Fibroblast of skin of abdomen (primary cell): ENCODE measurements at places on chromosomes 7 and 10.

GRCh38 chr7:94429153-94429552 is 34.5 kb downstream of the COL1A2 start:
- peak; percentile 12 for DNase-seq

- DNase-seq: no peak
Observed at GRCh38 chr7:16393862-16394422, 27.4 kb downstream of the CRPPA start.

DNA sequence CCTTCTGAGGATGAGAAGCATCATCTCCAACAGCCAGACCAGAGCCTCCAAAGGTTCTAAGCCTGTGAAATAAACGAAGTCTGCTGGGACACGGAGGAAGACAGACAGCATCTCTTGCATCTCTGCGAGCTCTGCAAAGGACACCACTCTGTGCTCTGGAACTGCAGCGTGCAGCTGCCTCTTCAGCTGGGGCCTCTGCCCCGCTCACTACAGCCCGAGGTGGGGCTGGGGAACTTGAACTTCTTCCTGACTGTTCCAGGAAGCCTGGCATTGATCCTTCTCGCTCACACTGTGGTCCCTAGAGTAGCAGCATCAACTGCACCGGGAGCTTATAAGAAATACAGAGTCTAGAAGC is 163.3 kb downstream of the USP6NL start:
- no peak for DNase-seq

GRCh38 chr7:45252857-45253256 is 95.3 kb downstream of the RAMP3 start:
- no peak for DNase-seq

DNA sequence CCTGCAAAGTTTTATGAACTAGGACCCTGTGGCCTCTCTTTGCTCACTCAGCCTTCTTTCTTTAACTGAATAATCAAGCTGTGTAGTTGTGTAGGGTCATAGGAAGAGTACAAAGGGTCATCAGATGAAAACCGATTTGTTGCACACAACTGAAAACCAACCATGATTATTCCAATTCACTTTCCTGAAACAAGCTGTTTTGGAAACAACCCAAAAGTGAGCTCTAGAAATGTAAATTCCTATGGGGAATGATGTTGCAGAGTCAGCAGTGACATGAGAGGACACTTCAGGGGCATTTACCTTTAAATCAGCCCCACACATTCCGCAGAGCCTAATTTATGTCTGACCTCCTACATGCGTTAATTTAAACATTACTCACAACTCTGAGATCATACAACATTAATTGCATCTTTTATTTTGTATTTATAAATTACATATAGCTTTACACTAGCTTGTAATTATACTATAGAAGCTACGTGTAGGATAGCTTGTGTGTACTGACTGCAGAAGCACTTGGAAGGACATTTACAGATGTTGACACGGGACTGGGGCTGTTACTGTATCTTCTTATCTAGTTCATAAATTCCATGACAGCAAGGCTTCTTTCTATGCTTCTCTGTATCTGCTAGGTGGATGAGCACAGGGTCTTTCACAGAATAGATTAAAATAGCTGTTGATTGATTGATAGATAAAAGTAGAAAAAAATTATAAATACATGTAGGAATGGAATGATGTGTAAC is 139.9 kb upstream of the AKR1E2 start:
- DNase-seq: no peak

DNA sequence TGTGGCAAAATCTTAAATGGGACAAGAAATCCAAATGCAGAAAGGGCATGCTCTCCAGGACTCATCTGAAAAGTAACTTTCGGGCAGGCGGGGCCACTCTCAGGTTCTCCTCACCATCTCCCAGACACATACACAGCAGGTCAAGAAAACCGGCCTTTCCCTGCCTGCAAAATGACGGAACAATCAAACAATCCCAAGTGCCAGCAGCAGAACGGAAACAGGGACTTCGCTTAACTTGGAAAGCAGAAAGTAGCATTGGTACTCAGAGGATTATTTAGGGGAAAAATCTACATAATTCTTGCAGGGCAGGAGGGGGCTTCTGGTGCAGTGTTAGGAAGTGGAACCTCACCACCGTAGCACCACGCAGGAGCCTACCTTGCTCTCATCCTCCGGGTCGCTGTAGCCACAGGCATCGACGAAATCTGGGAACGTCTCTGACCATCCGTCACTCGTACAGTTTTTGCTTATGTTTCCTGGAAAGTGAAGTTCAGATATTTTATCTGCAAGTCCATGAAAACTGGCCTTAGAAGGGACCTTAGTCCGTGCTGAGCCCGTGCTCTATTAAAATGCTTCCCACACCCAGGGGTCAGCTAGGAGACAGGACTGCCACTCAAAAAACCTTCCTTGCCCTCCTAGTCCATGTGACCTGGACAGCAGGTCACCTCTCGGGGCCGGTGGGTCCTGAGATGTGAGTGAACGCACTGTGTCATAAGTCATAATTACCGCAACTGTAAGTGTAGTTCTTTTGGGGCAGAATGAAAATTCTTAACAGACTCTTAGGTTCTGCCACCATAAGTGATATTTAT is 41.1 kb downstream of the VIPR2 start:
- no peak for DNase-seq

DNA sequence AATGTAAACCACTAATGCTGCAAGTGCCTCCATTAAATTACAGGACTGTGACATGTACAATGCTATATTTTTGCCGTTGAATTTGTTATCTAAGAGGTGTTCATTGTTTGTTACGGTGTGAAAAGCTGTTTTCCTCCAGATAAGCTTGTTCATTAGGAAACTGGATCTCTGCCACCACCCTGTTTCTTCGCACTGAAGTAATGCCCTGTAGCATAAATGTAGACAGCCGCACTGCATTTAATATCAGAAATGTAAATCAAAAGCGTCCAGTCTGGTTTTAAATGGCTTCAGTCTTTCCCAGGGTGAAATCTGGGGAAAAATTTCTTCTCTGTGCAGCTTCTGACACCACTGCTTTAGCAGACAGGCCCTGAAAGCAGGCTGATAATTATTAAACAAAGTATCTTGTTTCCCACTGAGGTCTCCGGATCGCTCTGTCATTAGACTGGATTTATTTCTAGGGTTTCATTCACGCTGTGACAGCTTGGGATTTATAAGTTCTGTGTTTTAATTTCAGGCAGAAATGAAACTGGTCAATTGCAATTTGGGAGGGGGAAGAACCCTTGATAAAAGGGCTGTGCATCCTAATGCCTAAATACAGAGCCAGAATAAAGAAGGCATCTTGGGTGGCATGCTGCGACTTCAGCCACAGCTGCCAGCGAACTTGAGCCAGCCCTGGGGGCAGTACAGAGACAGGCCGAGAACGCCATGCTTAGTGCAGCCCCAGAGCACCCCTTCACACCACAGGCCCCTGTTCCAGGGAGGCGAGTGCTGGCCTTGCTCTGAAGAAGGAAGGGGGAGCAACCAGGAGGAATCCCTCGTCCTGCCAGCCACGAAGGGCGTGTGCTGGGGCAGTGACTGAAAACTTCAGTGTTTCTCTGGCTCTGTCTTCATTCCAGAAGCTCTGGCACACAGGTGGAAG is 547.7 kb upstream of the GALNT17 start:
- DNase-seq: no peak

- peak; percentile 9 for DNase-seq
Observed at GRCh38 chr10:89047397-89047796, 56.8 kb downstream of the FAS start.

DNA sequence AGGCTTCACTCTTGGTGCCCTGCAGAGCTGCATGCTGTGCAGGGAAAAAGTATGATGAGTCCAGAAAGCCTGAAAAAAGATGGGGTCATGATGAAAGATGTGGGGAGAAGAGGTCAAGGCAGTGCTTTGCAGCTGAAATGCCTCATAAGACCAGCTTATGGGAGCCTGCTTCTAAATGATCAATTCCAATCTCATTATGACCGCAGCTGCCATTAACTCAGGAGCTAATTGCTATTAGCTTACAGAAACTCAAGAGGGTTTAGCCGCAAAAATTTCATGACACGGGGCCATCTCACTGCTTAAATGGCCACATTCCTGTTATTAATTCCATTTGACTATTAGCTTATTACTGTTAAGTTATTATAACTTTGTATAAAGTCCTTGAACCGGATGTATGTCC is 502.9 kb upstream of the ZMIZ1 start:
- no peak for DNase-seq

DNA sequence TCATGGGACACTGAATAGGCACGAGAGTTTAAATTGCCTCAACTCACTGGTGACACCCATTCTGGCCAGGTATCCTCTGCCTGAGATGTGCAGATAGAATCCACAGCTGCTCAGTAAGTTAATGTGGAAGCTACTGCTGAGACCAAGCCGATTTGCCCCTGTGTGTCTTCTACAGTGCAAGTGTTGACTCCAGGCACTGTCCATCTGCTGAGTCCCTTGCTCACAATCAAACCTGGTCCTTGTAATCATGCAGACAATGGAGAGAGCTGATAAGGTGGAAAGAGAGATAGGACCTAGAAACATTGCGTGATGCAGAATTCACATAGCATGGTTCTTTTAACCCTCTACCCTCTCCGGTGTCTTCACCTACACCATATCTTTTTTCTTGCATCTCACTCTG is 101.4 kb downstream of the ITGB8 start:
- DNase-seq: no peak

DNA sequence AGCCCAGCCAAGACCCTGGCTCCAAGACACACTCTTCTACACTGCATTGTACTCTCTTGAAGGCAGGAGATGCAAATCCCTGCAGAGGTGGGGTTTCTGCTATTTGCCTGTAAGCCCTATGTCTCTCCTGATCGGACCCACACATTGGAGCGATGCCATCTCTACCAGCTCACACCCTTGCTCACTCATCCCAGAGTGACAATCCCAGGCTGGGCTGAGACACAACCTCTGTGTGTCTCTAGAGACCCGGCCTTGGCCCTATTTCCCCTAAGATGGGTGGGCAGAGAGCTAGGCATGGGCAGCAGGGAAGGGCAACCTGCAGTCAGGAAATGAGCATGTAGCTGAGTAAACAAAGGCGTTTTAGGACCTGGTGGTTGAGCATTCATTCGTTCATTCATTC is 25.6 kb downstream of the CCDC3 start:
- DNase-seq: no peak

DNA sequence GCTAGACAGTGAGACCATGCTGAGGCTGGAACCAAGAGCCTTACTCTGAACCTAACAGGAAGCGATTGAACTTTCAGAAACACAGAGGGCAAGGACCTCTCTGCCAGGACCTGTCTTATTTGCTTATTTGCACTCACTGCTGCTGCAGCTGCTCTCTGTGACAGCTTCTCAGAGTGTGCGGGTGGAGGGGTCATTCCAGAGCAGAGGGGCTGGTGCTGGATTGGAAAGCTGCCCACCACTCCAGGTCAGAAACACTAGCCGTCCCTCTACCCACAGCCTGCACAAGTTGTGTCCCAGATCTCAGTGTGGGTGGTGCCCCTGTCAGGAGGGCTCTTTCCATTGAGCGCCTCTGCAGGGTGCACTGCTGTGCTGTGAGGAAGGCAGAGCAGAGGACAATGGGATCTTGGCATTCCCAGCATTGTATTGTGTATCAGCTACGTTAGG is 126.2 kb downstream of the CCNY start:
- no peak for DNase-seq

- no peak for DNase-seq
Observed at GRCh38 chr7:149355390-149356048, 93.5 kb downstream of the ZNF783 start.

DNA sequence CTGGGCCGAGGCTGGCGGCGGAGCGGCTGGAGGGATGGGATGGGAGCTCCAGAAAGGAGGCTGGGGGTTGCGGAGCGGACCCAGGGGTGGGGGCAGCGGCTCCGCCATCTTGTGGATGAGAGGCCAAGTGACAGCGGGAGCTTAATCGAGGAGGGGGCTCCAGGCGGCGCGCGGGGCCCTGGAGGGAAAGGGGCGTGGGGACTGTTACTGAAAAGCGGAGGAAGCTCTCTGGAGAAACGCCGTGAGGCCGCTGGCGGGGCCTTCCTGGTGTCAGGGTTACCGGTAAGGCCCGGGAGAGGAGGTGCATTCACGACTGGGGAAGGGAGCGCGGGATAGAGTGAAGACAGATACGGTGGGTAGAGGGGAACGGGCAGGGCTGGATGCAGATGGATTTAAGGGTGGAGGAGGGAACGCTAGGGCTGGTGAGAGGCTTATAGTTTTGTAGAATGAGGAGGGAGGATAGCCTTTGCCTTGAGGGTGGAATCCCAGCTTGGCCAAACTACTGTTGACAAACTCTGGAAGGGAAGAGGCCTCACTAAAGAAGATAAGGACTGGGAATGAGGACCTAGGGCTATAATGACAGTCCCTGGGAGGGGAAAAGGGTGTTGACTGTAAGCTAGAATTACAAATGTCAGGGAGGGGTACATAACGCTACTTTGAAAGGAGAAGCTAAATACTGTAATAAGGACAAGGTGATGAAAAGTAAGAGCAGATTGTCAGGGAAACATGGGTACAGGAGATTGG is 535 bp downstream of the BTRC start:
- DNase-seq: no peak

DNA sequence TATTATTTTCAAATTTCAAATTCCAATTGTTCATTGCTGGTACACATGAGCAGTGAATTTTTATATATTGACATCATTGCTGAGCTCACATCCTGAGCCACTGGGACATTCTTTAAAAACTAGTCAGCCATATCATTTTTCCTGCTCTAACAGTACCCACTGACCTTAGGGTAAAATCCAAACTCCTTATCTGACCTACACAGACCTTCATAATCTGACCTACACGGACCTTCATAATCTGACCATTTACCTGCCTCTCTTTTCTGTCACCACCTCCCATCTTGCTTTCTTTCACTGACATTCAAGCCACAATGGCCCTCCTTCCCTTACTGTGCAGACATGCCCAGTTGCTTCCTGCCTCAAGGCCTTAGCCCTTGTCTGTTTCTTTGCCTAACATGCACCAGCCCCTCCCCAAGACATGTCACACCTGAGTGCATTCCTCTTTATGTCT is 16.1 kb upstream of the CUZD1 start:
- DNase-seq: peak; percentile 61

- no peak for DNase-seq
Observed at GRCh38 chr7:139646566-139646965, 123.1 kb downstream of the CLEC2L start.

- no peak for DNase-seq
Observed at GRCh38 chr10:3173171-3173878, 743 bp upstream of the PITRM1 start.

DNA sequence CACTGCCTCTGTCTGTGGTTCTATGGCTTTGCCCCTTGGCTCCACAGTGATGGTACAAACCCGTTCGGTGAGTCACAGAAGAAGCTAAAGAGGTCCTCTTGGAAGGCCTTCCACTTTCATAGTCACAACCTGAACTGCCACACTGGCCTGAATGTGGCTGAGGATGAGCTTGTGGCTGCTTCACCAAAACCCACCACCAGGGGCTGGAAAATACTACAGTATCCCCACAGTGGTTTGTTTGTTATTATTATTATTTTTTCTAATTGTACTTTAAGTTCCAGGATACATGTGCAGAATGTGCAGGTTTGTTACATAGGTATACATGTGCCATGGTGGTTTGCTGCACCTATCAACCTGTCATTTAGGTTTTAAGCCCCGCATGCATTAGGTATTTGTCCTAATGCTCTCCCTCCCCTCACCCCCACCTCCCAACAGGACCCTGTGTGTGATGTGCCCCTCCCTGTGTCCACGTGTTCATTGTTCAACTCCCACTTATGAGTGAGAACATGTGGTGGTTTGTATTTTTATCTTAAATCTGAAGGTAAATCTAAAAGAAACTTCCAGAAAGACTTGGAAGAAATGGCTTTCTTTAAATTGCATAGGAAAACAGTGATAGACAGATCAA is 160.8 kb upstream of the NPSR1 start:
- no peak for DNase-seq

GRCh38 chr10:48751730-48752129 is 67.1 kb downstream of the WDFY4 start:
- DNase-seq: no peak

GRCh38 chr10:113232928-113233511 is 283.0 kb downstream of the TCF7L2 start:
- DNase-seq: no peak
